ENCODE measurements at places on chromosomes 12 and 14.
A peak's percentile ranks its signal among the peaks of the same experiment; 100 is the strongest.

DNA sequence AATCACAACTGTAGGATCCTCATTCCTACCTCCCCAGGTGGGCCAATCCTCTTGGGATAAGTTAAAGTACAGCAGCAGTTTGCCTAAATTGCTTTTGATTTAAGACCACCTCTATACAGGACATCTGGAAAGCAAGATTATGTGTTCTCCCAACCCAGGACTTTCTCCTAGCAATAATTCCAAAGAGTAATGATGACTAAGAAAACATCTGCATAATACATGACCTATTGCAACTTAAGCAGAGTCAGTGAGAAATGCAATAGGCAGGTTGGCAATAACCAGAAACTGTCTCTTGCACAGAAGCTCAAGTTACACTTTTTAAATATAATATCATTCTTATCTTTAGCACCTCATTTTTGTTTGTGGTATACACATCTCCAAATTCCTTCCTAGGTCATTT lies 275.4 kb downstream of the TRHDE start:
- DNase-seq, result no peak

GRCh38 chr12:47819138-47819895 lies 386 bp downstream of the HDAC7 start:
- no peak for DNase-seq

GRCh38 chr14:75279153-75279762 lies 630 bp downstream of the FOS start:
- DNase-seq, result no peak

DNA sequence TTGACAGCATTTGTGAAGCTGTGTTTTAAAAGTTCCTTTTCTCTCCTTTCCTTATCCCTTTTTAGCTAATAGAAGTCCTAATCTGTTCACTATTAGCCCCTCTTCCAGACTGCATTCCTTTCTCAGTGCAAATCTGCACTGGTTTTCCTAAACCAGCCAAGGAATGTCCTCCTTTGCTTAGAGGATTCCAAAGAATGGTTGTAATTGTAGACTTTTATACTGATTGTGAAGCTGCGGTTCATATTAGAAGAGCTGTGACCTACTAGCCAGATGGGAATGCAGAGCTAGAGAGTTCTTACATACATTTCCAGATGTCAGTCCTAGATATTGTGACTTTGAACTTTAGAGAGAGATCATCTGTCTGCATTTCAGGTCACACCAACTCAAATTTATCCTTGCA lies 79.8 kb downstream of the MYRFL start:
- no peak for DNase-seq

- no peak for DNase-seq
Measured at GRCh38 chr14:49051328-49052060, 534.7 kb downstream of the RPS29 start.

GRCh38 chr12:67456431-67456901 lies 187.3 kb downstream of the CAND1 start:
- DNase-seq, result no peak

DNA sequence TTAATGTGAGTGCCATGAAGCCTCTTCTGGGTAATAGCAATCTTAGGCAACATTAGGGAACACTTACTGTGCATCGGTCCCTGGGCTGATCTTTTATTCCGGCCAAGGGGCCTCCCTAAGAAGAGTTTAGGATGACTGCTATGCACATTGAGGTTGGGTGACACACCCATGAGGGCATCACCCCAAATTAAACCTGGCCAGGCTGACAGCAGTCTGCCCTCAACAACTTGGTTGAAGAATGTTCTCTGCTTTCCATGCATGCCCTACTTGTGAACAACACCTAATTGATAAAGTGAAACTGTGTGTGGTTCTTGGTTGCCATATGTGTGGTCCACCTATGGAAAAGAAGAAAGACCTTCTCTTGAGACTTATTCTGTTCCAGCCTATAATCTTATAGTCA lies 1098.0 kb downstream of the BCL11B start:
- no peak for DNase-seq

- DNase-seq, result no peak
Measured at GRCh38 chr12:127083008-127083949, 1183.7 kb upstream of the TMEM132C start.

DNA sequence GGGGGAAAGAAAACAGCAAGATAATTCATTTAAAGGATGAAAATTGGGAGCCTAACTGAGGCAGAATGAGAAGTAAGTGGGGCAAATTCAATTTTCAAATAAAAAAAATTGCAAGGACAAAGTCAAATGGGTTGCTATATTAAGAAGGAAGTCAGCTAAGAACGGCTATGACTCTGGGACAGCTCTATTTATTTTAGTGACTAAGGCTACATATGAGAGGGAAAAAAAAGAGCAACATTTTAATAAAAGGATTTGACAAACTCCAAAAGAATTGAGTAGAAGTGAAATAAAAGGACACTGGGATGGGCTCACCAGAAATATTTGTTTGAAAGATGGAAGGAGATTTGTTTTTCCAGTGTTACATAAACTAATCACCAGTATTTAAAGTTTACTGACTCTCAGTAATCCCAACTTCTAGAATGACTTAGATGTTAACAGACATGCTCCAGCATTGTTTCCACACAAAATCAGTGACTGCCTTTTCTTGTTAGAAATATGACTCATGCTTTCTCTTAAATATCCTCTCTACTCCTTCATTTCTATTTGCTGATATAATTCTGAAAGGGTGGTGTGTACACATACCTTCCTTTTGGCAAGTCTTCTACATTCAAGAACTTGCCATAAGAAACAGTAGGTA lies 198.5 kb downstream of the SLC25A21 start:
- DNase-seq, result no peak

DNA sequence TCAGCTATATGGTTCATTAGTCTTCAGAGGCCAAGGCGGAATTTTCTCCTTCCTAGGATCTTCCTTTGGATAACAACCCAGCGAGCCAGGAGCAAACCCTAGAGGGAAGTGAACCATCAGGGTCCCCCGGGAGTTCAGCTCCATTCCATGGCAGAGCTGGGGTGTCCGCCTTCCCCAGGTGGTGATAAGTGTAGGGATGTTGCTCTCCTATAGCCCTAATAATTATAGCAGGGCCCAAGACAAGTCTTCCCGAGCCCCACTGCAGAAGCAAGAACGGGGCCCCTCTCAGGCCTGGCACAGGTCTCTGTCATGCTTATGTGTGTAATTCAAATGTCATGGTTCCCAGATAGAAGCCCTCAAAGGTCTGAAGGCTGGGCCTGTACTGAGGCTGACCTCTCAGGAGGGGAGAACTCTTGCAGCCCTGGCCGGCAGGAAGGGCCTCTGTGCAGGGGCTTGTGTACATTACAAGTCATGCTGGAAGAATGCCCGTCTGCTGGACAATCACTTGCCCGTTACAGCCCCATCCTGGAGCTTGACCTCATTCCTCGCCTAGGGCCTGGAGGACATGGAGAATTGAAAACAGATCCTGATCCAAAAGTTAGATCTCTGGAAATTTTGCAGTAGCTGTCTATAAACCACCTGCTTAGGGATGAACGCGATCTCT lies 17.3 kb downstream of the LRTM2 start:
- no peak for DNase-seq

GRCh38 chr14:26594148-26594547 lies 3.7 kb downstream of the NOVA1 start:
- DNase-seq, result no peak

DNA sequence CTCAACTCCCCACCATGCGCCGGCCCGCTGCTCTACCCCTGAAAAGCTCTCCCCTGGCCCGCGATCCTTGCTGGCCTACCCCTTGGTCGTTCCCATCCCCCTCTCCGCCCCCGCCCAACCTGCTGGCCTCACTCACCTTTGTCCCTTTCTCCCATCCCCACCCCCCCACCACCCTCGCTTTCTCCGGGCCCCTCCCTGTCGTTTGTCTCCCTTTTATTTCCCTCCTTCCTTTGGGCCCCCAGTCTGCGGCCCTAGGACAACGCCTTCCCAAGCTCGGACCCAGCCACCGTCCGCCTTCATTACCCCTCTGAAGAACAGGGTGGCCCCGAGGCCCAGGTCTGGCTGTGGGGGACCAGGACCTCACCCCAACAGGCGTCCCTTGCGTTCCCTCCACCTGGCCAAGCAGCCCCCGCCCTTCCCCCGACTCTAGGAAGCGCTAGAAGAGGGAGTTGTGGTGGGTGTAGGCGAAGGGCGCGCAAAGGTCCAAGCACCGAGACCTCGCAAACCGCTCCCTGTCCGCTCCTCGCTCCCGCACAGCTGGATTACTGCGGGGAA lies 6.9 kb upstream of the SLC7A7 start:
- no peak for DNase-seq

- DNase-seq, result peak; percentile 33
Measured at GRCh38 chr14:24941719-24942118, 108.2 kb downstream of the STXBP6 start.

- DNase-seq, result no peak
Measured at GRCh38 chr12:45518291-45519235, 210.9 kb upstream of the ARID2 start.

- DNase-seq, result no peak
Measured at GRCh38 chr14:38762845-38763244, 340.2 kb downstream of the SEC23A start.

DNA sequence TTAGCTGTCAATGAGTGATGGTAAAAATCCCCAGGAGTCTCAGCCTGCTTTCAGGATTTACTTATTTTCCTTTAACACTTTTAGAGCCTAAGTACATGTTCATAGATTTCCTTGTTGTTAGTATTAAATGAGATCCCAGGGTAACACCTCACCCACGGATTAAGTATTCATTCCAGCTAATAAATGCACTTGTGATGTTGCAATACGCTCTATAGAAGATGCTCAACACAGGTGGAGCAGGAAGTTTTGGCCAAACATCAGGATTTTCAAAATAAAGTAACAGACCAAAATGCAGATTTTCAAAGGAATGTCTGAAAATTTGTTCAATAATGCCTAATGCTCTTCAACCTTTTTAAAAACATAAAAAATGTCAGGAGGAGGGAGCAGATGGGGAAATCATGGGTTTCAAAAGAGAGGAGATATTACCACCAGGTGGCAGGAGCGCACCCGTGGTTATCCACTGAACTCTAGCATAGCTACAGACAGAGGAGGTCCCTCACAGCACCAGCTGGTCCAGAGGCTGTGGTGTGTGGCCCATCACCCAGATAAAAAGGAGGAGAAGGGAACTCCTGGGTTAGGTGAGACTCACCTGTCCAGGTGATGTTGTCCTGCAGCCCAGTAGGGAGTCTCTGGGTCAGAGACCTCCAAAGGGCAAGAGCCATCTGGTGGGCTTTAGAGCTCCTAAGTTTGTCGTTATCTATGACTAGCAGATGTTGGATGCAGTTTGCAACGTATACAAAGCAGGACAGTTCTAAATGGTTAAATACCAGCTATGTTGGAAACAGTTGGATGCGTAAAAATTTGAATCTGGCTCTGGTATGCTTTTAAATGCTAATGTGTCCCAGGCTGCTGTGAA lies 1158.4 kb upstream of the TMEM132C start:
- peak; percentile 62 for DNase-seq

DNA sequence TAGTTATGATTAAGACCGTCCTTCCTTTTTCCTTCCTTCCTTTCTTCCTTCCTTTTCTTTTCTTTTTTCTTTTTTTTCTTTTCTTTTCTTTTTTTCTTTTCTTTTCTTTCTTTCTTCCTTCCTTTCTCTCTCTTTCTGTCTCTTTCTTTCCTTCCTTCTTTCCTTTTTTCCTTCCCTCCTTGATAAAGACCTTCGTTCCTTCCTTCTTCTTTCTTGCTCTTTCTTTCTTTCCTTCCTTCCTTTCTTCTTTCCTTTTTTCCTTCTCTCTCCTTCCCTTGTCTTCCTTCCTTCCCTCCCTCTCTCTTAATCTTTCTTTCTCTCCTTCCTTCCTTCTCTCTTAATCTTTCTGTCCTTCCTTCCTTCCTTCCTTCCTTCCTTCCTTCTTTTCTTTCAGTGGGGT lies 130.9 kb downstream of the PAPOLA start:
- DNase-seq, result no peak

DNA sequence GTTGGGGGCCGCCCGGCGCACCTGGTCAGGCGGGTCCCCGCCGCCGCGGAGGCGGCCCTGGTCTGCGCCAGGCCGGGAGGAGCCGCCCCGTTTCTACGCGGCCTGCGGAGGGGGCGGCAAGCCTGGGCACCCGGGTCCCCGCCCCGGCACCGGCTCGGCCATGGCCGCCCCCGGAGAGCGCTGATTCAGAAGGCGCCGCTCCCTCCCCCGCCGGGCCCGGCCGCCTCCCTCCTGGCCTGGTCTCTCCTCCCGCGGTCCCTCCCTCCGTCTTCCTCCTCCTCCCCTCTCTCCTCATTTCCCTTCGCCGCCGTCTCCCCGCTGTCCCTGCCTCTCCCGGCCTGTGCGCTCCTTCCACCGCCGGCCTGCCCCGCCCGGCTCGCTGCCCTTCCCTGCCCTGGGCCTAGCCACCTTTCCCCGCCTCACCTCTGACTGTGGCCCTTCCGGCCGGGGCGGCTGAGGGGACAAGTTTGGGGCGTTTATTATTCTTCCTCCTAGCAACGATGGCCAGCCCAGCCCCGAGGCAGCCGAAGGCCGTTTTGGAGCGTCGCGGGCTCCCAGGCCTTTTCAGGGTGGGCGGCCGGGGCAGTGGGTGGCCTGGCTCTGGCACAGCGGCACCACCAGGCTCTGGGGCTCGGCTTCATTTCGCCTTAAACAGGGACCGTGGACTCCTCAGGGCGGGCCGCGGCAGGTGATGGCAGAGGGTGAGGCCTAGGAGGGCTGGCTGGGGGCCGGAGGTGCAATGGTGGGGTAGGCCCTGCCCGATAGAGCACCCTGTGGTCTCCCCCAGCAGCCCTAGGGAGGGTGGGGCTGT lies 768 bp downstream of the CEP170B start:
- peak; percentile 69 for DNase-seq

DNA sequence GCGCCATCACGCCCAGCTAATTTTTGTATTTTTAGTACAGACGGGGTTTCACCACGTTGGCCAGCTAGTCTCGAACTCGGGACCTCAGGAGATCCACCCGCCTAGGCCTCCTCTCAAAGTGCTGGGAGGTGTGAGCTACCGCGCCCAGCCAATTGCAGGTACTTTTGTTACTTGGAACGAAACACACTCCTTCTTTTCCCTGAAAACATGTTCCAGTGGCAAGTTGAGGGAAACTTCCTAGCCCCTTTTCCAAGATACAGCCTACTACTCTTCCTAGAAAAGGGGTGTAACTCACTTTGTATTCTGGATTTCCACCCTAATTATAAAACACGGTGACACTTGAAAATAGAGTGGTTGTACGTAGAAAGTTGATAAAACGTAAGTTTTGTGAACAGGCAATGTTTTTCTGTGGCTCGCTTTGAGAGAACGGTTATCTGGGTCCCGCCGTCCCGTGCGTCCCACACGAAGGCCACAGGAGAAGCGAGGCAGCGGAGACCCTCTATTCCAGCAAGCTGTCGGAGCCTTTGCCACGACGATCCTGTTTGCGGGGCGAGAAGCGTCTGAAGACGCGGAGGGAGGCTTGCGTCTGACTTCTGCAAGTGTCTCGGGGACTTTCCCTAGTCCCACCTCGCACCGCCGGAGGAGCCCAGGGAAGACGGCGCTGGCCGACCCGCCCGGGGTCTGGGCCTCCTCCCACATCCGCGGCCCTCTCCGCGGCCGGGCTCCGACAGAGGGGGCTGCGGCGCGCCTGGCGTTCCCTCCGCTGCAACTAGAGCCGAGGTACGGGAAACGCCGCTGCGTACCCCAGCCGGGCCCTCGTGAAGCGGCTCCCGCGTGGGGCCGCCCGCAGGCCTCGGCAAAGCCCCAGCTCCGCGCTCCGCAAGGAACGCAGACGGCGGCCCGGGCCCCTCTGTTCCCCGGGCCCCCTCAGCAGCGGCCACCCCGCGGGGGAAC lies 745 bp downstream of the CDCA4 start:
- DNase-seq, result peak; percentile 47
